NCI-H187 treated with DMSO at 0.1 percent for 48 hours (cell line): ENCODE measurements at places on chromosomes 2 and 18.

DNA sequence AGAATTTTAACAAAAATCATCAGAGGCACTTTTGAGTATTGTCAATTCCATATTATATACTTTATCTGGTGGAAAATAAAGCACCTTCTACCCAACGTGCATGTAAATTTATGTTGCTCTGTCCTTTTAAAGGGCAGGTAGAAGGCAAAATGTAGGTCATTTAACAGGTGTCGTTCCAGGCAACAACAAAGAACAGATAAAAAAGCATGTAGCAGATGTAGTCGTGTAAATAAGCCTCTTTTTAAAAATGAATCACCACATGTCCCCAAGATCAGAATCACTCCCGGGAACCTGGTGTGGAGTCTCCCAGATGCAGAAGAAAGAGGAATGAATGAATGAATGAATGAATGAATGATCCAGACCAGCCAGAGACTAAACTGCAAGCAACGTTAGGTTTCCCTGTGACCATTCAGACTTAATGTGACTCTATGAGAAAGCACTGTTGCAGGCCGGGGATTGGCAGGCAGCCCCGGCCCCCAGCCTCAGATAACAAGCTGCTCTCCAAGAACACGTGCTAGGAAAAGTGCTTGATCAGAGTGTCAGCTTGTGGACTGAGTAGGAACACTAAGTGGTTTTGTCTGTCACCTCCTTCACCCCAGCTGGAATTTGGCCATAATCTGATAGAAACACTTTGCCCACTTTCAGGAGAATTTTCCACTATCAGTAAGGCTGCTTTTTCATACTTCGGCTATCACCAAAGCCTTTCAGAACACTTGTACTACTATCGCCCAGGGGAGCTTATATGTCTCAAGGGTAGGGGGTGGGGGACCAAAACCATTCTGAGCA lies 100.6 kb downstream of the CDK15 start:
- DNase-seq = no peak

DNA sequence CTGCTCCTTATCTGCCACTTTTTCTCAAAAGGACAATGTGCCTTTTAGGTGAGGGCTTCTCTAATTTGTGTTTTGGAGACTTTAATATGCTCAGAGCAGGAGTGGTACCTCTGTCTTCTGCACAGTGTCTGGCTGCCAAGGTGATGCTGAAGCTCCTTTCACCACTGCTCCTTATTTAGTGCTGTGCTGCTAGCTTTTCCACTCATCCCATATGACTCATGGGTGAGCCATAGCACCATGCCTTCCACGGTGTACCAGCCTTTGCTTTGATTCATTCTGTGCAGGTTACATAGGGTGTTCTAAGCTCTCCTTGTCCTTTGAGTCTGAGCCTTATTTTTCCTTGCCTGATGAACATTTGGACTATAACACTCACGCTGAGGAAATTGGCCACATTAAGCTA lies 202.4 kb downstream of the ARL6IP6 start:
- no peak for DNase-seq

DNA sequence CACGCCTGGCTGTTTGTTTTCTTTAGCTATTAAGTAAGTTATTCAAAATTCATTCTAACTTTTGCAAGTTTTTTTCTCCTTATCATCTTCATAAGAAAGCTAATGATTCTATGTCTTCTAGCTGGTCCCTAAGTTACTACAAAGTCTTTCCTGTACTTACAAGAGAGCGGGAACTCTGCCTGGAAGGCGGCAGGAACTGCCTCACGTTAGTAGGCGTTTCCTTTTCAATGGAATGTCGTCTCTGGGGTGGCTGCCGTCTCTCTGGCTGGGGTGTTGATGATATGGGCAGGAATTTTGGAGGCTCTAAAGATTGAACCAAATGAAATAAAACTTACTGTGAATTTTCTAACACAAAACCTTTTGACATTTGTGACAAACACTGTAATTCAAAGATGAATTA lies 55.5 kb downstream of the PRELID3A start:
- no peak for DNase-seq

- DNase-seq = no peak
Observed at GRCh38 chr2:241465543-241465942, 42.8 kb downstream of the STK25 start.

GRCh38 chr2:180577567-180577966 lies 402.8 kb upstream of the UBE2E3 start:
- no peak for DNase-seq

DNA sequence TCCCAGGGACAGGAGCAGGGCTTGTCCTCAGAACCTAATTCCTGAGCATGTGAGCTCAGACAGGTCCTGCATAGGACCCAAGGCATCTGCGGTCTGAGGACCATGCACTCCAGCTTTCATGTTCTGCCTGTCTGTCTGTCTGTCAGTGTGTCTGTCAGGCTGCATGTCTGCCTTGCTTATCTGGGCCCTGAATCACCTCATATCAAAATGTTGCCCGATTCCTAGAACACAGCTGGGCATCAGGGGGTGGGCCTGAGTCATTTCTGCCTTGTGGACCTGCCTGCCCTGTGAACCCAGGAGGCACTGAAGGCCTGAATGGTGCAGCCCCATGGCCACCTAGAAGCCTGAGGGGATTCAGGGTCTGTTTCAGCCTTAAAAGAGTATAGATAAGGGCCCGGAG lies 22.1 kb downstream of the INHBB start:
- no peak for DNase-seq

DNA sequence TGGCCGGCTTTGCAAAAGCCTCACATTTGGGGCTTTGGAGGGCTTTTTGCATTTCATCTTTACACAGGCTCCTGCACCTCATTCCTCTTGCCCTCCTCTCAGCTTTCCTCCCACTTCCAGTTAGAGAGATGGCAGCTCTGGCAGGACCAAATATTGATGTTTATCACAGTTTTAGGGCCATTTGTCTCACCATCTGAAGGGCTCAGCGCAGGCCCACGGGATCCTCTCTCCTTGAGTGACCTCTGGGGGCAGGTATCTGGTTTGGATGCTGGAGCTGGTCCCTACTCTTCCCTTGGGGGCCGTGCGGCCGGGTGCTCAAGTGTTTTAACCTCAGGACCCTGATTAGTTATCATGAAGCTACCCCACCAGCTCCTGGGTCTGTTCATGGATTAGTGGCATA lies 19.9 kb downstream of the ATOH8 start:
- DNase-seq = no peak

- DNase-seq = no peak
Observed at GRCh38 chr2:230778350-230779063, 65.9 kb downstream of the CAB39 start.

DNA sequence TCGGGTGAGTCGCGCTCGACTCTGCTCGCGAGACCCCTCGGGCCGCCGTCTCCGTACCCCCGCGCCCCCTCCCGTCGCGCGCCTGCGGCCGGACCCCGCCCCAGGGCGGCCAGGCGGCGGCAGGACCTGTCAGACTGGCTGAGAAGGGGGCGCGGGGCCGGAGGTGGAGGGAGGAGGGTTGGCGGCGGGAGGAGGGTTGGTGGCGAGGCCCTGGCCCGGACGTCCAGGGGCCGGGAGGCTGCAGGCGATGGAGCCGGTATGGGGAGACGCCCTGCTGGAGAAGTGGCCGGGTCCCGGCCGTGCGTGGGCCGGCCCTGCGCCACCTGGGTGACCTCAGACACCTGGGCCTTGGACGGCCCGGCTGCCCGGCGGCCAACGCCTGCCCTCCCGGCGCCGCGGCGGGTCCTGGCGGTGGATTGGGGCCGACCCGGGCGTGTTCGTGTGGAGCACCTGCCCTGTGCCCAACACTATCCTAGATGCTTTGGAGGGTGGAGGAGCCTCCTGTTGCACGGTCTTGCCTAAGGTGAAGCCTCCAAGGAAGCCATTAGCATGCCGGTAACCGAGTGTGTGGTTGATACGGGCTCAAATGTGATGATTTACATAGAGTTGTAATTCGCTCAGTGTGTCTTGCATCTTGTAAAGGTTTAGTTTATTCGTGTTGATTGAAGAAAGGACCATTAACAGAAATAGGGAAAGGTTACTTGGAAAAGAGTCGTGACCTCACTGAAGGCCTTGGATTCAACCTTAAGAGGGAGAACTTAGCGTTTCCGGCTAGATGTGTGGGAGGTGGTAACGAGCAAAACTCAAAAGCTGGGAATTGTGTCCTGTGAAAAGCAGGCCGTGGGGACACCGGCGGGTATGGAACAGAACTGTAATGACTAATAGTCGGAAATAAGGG lies 550 bp downstream of the MYL12B start:
- DNase-seq = no peak

- no peak for DNase-seq
Observed at GRCh38 chr2:164260506-164260905, 360.8 kb downstream of the GRB14 start.

GRCh38 chr2:203688798-203689197 lies 17.6 kb upstream of the CD28 start:
- DNase-seq = no peak

DNA sequence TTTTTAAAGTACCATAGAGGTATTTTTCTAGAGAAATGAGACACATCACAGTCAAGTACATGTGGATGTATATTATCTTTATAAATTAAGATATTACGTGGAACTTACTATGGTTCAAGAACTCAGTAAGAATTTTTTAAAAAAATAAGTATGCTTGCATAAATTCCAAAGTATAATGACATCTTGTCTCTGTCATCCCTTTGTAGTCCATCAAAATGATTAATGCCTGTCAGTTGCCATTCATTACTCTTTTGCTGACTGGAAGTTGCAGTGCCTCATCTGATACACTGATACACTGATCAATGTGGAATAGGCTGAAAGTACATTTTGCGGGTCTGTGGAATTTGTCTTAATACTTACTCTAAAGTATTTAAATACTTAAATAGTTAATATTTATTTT lies 177.2 kb downstream of the GALNT13 start:
- no peak for DNase-seq

- DNase-seq = no peak
Observed at GRCh38 chr2:62486439-62486765, 19.6 kb downstream of the TMEM17 start.

DNA sequence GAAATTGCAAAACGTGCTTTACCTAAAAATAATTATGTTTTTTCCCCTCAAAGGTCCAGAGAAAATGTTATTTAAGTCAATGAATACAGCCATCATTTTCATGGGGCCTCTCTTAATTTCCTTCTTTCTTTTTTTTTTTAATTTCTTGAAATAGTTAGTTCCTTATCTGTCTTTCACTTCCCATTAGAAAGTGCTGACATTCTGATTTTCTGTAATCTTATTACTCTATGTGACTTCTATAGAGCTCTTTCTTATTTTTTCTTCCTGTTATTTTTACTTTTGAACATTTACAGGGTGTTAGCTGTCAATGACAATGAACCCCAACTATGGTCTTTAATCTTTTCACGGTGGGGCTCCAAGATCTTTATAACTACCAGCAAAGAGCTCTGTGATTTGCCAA lies 30.0 kb downstream of the CTLA4 start:
- no peak for DNase-seq

GRCh38 chr2:59584958-59585357 lies 968.5 kb downstream of the BCL11A start:
- DNase-seq = no peak

DNA sequence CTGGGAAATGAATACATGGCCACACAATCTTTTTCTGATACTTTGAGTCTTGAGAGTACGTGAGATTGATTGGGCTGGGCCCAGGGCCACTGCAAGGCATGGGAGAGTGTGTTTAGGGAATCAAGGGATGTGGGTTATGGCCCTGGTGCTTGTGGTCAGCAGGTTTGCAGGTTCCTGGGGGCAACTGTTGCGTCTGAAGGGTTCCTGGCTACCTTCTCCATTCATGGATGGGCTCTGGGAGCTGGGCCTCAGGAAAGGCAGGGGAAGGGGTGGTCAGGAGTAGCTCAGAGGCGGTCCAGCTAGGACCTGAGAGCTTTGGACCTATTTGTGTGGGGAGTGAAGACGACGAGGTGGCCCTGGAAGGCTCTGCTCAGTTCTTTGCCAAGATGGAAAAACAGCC lies 8.4 kb upstream of the ZAP70 start:
- no peak for DNase-seq

DNA sequence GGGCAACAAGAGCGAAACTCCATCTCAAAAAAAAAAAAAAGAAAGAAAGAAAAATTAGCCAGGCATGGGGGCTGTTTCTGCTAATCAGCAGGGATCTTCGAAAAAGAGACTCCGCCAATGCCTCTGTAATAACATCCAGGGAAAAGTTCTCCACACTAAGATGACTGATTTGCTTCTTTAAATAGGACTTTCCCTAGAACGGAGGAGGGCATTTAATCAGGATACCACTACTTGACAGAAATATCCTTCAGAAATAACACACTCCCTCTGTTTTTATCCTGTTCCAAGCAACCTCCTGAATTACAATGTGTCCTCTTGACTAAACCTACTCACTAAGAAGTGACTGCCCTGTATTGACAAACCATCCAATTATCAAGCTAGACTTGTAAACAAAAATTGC lies 21.7 kb downstream of the REV1 start:
- DNase-seq = no peak

GRCh38 chr2:200490001-200490400 lies 19.9 kb downstream of the KCTD18 start:
- DNase-seq = no peak

DNA sequence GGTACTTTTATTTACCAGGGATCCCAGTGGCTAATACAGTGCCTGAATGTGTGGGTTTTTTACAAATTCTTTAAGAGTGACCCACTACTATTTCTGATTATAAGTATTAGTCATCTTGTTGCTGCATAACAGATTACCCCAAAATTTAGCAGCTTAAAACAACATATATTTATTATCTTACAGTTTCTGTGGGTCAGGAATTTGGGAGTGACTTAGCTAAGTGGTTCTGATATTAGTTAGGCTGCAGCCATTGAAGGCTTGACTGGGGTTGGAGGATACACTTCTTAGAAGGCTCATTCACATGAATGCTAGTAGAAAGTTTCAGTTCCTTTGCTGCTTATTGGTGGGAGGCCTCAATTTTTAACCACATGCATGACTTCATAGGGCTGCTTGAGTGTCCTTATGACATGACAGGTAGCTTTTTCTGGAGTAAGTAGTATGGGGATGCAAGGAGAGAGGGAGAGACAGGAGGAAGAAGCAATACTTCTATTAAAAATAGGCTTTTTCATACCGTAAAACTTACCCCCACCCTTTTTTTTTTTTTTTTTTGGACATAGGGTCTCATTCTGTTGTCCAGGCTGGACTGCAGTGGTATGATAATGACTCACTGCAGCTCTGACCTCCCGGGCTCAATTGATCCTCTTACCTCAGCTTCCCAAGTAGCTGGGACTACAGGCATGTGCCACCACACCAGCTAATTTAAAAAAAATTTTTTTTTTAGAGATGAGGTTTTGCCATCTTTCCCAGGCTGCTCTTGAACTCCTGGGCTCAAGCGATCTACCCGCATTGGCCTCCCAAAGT lies 13.3 kb upstream of the POLE4 start:
- DNase-seq = no peak

DNA sequence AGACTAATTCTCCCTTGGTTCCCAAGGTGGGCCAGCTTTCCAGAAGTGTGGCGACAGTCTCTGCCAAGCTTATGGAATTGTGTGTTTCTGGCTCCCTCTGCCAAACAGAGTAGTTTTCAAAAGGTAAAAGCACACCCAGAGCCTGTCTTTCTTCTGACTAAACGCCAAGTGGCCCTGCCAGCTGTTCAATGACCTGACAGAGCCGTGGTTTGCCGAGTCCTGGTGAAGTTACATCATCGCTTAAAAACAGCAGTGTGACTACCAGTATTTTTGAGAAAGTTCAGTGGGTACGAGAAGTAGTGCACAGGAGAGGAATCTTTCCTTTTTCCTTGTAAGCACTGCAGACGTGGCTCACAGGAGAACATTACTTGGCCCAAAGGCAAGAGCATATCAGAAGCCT lies 1.9 kb downstream of the PER2 start:
- no peak for DNase-seq
